GOT3 (cell line): ENCODE measurements at places on chromosomes 11 and 22.

GRCh38 chr11:65381716-65382032, 772 bp downstream of the SLC25A45 start:
- no peak for DNase-seq

GRCh38 chr11:2699185-2699530, 636 bp downstream of the KCNQ1OT1 start:
- DNase-seq = no peak

DNA sequence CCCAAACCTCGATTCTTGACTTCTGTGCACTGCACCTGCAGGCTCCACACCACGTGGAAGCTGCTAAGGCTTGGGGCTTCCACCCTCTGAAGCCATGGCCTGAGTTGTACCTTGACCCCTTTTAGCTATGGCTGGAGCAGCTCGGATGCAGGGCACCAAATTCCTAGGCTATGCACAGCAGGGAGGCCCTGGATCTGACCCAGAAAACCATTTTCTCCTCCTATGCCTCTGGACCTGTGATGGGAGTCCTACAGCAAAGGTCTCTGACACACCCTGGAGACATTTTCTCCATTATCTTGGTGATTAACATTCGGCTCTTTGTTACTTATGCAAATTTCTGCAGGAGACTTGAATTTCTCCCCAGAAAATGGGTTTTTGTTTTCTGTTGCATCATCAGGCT, 309.2 kb upstream of the DDI1 start:
- no peak for DNase-seq

DNA sequence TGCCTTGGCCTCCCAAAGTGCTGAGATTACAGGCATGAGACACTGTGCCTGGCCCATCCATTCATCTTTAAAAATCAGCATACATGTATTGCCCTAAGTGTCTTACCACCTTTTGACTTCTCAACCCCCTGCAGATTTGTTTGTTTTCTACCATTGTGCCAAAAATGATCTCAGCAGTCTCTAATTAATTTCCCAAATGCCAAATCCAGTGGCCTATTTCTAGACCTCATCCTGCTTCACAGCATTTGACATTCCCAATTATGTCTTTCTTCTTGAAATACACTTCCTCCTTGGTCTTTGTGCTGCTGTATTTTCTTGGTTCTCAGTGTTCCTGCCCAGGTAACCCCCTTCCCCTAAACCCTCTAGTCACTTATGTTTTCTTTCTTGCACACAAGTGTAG, 46.0 kb upstream of the GRAMD1B start:
- DNase-seq = no peak

DNA sequence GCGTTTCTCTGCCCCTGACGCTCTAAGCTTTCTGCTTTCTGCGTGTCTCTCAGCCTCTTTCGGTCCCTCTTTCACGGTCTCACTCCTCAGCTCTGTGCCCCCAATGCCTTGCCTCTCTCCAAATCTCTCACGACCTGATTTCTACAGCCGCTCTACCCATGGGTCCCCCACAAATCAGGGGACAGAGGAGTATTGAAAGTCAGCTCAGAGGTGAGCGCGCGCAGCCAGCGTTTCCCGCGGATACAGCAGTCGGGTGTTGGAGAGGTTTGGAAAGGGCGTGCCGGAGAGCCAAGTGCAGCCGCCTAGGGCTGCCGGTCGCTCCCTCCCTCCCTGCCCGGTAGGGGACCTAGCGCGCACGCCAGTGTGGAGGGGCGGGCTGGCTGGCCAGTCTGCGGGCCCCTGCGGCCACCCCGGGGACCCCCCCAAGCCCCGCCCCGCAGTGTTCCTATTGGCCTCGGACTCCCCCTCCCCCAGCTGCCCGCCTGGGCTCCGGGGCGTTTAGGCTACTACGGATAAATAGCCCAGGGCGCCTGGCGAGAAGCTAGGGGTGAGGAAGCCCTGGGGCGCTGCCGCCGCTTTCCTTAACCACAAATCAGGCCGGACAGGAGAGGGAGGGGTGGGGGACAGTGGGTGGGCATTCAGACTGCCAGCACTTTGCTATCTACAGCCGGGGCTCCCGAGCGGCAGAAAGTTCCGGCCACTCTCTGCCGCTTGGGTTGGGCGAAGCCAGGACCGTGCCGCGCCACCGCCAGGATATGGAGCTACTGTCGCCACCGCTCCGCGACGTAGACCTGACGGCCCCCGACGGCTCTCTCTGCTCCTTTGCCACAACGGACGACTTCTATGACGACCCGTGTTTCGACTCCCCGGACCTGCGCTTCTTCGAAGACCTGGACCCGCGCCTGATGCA, at the start of gene MYOD1:
TSS of gene MYOD1 (plus strand) at position 544 of the 910 bp plus-strand sequence. CDS start at position 756, 212 bp downstream.
- DNase-seq = no peak

DNA sequence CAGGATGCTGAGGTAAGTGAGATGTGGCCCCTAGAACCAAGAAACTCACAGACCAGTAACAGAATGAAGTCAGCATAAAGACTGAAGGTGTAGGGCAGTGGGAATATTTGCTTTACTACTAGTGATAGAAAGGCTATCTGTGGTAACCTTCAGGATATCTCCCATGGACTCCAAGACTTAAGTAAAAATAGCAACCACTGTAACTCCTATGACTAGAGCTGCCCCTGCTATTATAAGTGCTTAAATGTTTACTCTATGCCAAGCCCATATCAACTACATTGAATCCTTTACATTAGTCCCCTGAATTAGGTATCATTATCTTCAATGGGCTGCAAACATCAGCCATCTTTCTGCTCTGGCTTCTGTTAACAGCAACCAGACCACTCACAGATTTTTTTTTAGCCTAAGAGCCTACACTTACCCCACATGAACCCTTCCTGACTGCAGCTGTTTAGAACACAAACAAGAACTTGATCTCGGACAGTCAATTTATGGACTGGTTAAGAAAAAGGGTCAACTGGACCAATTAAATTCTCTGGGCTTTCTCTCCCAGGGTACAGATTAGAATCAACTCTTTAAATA, 335.1 kb upstream of the API5 start:
- DNase-seq = no peak

DNA sequence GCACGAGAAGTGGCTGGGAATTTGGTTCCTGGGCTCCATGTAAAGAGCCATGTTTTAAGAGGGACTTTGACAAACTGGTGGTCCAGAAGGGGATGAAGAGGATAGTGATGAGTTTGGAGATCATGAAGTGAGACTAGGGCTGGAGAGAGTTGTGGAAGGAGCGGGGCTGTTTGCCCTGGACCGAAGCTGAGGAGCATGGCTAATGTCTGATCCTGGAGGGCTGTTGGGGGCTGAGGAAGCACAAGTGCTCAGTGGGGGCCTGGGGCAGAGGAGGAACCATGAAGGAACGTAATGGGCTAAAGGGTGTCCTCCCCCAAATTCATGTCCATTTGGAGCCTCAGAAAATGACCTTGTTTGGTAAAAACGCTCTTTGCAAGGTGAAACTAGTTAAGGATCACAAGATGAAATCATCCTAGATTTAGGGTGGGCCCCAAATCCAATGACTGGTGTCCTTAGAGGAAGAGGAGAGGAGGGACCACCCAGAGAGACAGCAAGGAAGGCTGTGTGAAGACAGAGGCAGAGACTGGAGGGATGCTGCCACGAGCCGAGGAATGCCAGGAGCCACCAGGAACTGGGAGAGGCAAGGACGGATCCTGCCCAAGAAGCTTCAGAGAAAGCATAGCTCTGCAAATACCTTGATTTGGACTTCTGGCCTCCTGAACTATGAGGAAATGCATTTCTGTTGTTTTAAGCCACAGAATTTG, 107.3 kb upstream of the LMO1 start:
- DNase-seq = no peak

- no peak for DNase-seq
Measured at GRCh38 chr11:91396236-91397133, 828.1 kb upstream of the FAT3 start.

GRCh38 chr11:61881397-61881796, 9.9 kb downstream of the FADS3 start:
- no peak for DNase-seq

DNA sequence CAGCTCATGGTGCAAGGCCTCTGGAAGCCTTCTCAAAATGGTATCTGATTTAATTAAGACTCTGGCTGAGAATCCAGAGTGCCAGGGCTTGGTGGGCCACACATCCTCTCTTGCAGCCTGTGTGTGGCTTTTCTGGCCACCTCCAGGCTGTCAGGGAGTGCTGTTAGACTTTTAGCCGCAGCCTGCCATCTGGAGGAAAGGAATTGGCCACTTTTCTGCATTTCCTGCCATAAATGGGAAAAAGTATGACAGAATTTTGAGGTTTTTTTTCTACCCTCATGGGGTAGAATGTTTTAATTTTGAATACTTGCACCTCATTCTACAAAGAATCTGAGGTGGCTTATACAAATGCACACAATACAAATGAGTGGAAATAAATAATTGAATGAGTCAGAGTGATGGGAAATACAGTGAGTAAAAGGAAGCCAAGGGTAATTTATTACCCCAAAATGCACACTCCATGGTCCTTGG, 218.4 kb downstream of the ADAMTS15 start:
- DNase-seq = no peak

DNA sequence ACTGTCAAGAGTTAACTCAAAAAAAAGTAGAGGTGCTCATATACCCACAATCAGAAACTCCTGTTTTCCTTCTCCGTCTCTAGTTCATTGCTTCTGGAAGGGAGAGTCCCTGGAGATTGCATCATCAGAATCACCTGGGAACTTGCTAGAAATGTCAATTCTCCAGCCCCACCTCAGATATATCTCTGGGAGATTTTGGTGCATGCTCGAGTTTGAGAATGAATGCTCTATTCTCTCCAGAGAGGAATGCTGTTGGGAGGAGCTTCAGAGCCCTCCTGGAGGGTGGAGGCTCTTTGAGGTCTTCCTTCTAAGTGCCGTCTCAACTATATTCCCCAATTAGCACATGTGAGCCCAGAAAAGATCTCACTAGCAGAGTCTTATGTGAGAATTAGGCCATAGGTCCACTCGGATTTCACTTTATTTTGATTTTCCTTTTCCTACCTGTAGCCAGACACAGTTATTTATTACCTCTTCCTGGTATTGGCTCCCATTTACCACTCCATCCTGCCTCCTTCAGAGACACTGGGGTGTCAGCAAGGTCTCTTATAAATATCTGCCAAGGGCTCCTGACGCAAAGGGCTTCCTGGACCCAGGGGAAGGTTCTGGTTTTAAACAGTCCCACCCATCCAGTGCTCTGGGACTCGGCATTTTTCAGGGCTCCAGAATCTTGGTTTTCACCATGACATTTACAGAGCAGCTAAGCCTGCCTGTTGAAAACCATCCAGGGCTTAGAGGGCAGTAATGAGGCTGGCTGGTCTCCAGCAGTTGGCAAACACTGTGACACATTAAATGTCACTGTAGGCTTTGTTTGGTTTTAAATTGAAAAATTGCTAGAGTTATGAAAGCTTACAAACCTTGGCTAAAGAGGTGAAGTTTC, 136.2 kb downstream of the CD44 start:
- peak; percentile 24 for DNase-seq

DNA sequence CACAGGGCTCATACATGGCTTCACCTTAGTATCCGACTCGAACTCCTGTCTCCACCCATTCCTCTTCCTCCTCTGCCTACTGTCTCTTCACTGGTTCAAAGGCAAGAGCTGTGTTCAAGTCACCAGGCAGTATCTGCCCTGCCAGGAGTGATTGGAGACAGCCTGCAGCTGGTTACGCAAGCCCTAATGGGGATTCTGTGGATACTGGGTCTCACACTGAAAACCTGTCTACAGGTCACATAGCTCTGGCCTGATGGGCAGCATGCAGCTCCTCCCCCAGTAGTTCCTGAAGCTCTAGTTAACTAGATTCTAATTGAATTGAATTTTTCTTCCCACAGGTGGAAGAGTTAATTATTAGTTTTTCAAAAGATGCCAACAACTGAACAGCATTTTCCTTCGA, 332.2 kb downstream of the TMEM135 start:
- DNase-seq = no peak

DNA sequence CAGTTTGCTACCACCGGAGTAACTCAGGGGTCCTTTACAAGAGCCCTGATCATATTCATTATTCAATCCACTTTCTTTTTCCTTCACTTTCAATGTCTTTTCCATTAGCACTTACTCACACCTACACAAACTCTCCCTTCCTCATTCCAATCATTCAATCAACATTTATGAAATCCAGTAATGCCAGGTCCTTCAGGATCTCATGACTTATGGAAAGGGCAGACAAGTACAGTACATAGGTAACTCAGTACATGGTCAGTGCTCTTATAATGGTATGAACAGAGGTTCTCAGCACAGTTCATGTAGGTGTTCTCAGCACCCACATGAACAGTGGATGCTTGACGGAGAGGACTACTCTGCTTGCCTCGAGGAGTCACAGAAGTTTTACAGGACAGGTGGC, 106.6 kb downstream of the USP35 start:
- no peak for DNase-seq

- DNase-seq = no peak
Measured at GRCh38 chr11:86151174-86152005, 82.5 kb upstream of the PICALM start.

DNA sequence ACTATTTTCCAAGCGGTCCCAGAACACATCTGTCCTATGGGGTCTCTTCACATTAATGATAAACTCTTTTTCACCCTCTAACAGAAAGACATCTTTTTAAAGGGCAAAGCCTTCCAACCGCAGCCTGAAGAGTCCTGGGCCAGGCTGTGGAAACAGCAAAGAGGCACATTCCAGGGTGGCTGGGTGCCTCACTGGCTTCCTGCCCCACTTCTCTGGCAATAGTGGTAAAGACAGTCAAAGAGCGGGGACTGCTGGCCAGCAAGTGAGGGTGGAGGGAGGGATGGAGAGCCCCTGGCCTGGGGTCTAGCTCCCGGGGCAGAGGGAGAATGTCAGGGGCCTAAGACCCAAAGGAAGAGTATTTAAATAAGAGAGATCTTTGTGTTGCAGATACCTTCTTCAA, 10.2 kb upstream of the CHST1 start:
- no peak for DNase-seq

DNA sequence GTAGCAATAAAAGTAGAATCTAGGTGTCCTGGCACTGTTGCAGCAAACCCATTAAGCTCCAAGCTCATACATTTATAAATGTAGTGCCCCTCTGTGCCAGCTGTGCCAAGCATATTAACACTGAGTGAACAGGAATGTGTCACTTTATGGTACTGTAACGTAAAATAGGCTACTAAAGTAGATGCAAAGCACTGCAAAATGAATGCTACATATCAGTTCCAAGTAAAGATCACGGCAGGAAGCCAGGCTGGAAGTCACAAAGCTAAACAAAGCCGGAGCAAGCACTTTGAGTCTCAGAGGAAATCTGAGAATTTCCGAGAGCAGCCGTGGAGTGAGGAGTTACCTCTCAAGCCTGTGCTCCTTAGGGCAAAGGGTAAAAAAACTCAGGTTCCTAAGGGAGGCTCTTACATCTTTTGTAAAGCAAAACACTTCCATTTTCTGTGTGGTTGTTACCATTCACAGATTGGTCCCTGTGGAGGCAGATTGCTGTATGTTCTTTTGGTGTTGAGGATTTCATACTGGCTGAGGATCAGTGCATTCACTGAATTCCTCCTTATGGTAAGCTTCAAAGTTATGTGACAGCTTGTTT, 85.7 kb downstream of the WNT11 start:
- DNase-seq = no peak
